CD4-positive, alpha-beta T cell treated with Interleukin-6 for 4 hours (primary cell): ENCODE measurements at places on chromosomes 4 and X.

DNA sequence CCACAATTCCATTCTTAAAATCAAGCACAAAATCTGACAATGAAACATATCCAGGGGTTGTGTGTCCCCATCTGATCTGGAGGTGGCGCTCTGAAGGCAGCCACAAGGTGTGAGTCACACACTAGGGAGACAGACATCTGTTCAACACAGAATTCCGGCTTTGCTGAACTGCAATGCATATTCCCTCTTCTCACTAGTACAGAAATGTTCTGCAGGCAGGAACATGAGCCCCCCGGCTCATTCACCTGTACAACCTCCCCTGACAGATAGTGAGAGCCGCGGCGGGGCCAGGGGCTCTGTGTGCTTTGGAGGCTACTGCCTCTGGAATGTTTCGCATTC, 41.9 kb downstream of the WDR1 start:
- peak; percentile 32 for DNase-seq

DNA sequence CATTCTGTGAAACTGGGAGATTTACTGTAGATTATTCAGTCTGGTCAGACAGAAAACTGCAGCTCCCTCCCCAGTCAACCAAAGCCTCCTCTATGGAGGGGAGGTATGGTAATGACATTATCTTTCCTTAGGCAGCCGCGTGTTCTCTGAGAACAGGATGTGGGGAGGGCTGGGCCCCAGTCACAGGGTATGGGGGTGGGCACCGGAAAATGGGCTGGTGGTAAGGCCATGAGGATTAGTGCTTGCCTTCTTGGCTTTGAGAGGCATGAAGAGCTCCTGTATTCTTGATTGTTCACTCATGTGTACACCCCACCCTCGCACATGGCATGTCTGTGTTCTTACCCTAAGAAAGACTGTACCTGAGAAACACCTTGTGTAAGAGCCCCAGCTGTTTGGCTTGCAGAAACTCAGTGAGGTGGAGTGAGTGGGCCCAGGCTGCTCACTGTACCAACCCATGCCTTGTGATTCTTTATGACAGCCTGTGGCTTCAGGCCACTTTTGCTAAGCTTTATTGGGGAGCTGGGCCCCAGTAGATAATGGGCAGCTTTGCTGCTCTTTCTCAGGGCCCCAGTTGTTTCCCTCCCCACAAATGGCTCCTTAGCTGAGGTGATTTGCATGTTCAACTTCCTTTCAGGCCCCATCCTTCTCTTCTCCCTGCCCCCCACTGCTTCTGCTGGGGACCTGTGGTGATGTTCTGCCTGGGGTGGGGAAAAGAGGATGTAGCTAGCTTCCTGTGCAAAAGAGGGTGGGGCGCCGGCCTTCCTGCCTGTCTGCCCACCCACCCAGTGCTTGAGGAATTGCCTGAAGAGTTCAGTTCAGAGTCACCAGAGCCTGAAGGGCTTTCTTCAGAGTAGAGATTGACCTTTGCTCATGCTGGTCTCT, 30.7 kb downstream of the MSN start:
- peak; percentile 79 for DNase-seq

DNA sequence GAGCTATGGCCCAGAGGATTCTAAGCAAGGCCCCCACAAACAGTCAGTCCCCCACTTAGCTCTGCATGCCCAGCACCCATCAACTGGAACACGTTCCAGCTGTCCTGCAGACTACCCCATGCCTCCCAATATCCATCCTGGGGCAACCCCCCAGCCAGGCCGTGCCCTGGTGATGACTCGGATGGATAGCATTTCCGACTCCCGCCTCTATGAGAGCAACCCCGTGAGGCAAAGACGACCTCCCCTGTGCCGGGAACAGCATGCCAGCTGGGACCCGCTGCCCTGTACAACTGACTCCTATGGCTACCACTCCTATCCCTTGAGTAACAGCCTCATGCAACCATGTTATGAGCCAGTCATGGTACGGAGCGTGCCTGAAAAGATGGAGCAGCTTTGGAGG, 32.0 kb downstream of the LAS1L start:
- no peak for DNase-seq

DNA sequence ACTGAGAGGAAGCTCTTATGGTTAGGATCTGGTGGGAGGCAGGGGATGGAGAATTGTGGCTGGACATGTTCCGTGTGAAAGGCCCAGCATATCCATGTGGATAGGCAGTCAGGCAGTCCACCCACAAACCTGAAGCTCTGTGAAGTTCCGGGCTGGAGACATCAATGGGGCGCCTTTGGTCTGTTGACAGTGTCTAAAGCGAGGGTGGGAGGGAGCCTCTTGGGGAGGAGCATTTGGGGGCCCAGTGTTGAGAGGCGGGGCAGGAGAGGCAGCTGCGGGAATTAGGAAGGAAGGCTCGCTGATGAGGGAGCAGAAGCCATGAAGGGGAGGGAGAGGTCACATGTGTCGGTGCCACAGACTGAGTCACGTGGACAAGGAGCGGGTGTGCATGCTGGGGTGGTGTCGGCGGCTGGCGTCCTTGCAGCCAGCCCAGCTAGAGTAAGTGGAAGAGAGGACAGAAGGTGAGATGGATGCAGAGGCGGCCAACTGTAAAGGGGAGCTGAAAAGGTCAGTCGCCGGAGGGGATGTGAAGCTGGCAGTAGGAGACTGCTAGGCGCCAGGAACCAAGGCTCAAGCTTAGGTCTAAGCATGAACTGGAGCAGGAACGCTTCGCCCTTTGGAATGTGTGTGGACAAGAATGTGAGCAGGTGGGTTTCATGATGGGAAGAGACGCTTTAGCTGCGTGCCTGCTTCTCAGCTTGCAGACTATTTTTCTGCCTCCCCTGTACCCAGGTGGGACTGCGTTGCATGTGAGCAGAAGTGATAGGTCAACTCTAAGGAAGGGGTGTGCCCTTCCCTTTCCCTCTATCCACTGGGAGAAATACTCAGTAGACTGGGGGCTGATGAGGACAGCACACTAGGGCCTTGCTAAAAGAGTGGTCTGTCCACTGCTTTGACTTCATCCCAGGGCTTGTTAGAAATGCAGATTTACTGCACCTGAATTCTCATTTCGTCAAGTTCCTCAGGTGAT, 44.0 kb upstream of the TLR2 start:
- DNase-seq = no peak

- no peak for DNase-seq
Measured at GRCh38 chrX:102985192-102985591, 48.1 kb downstream of the RAB40AL start.

DNA sequence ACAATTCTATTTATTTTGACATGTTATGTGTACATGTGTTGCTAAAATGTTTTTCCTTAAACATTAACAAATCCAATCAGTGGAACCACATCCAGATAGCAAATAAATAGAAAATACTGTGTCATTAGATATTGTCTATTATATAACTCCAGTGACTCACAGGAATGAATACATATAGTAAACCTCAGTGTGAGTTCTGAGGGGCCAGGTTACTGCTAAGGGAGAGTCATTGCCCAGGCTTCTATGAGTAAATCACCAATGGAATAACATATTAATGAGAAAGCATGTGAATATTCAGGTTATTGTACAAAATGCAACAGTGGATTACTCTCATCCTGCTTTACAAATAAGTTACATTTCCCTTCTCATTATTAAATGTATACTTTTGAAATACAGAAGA, 27.2 kb downstream of the TACR3 start:
- no peak for DNase-seq

DNA sequence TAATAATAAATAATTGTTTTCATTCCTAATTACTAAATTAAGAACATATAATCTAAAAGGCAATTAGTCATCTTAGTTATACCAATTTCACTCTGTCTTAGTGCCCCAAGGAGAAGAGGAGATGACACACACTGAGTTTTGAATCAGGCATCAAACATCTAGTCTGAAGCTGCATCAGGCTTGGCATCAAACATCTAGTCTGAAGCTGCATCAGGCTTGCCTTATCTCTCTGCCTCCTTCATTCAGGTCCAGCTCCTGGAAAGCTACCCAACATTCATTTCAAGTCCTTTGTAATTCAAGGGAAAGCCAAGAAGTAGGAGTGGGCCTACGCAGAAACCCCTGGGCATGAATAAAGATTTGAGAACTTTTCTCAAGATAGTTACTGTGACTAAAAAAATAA, 62.2 kb downstream of the SH3RF1 start:
- no peak for DNase-seq

DNA sequence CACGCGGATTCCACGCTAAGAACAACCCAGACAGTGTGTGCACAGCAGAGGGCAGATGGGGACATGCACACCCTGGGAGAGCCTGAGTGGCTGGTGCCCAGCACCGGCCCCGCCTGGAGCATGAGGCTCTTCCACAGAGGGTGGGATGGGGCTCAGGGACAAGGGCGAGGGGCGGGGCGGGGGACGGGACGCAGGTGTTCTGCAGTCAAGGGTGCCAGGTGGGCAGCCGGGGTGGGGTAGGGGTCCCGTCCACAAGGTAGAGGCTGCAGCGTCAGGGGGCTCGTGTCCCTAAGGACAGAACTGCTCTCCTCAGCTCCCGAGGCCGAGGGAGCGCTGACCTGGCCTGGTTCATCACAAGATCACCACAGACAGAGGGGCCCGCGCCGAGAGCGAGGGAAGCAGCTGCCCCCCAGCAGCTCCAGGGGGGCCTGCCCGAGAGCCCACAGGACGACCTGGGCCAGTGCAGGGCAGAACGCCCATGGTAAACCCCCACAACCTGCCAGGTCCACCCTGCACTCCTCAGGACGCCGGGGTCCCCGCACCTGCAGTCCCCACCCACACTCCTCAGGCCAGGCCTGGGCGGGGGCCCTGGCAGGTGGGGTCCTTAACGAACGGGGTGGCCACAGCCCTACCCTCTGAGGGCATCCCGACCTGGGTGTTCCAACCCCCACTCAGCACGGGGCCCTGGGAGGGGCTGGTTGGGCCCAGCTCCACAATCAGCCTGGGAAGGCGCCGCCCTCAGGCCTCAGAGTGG, 26.7 kb downstream of the CTBP1 start:
- no peak for DNase-seq

DNA sequence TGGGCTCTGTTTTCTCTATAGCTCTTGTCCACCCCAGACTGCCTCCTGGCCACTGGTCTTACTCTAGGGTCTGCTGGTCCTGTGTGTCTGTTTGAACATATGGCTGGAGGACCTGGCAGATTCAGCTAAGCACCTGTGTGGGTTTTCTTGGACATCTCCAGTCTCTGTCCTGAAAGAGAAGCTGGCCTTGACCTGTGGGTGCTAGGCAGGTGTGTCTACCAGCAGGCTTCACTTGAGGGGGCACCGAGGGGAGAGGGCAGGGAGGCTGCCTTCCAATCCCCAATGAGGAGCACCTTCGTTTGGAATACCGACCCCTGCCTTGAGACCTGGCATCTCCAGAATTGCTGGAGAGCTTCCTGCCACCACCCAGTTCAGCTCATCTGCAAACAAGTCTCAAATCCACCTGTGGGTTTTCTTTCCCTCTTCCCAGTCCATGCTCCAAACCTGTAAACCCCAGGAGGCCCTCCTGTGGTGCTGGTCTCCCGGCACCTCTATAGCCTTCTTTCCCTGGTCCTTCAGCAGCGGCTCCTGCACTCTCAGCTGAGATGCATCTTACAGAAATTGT, 45.2 kb downstream of the HTRA3 start:
- no peak for DNase-seq

DNA sequence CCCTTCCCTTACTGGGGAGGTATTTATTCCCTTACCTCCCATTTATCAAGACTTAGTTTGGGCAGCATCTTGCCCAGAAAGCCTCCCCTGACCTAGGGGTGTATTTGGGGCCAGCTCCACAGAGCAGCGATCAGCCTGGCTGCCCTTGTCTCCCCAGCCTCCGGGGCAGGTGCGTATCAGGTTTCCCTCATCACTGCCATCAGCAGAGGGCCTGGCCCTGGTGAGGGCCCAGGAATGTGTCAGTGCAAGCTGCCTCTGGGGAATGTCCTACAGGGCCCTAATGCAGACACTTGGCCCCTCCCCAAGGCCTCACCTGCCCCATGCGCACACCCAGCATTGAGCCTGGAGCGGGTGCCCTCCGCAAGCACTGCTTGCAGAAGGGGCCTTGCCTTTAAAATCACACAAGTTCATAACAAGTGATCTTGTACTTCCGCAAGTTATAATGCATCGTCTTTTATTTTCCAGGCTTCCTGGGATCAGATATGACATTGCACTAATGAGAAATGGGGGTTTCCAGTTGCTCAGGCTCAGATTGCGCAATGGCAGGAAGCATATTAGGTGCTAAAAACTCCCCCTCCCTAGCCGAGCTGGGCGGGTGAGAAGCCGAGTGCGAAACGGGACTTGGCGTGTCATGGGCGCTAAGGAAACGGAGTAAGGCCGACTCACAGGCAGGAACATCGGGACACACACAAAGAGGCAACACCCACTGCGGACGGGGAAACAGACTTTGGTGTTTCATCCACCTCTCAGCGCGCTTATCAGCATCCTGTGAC, 25.4 kb upstream of the AFAP1 start:
- DNase-seq = peak; percentile 50

DNA sequence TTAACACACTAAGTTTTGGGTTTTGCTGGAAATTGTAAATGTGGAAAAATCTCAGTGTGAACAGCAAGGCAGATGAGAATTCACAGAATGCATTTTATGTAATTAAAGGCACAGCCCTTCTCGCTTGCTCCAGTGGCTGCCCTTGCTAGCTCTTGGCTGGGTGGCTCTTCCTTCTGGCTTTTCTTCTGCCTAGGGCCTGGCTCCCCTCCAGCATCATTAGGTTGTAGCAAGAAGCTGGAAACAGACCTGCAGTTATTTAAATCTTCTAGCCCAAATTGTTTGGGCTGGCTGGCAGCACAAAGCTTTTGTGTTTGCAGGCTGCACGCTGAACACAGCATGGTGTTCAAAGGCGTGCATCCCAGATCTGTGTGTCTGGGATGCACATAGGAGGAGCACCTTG, 56.5 kb downstream of the LIMCH1 start:
- DNase-seq = no peak

DNA sequence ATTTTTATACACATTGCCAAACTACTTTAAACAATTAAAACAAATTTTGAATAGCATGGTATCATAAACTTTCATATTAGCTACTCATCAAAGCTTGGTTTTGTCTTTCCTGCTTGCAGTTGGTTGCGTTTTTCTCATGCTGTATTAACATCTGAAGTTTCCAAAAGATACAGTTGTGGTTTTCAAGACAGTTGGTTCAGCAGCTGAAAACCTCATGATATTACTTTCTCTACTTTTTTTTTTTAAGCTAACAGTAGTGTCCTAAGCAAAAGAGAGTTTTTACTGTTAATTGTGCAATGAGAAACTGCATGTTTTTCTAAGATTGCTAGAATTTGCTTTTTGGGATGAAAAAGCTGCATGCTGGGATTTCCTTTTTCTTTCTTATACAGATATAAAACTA, 15.2 kb downstream of the RUFY3 start:
- DNase-seq = no peak

GRCh38 chrX:21225643-21226042, 148.6 kb upstream of the CNKSR2 start:
- DNase-seq = no peak

GRCh38 chr4:56986952-56987351, 8.3 kb downstream of the POLR2B start:
- DNase-seq = no peak

DNA sequence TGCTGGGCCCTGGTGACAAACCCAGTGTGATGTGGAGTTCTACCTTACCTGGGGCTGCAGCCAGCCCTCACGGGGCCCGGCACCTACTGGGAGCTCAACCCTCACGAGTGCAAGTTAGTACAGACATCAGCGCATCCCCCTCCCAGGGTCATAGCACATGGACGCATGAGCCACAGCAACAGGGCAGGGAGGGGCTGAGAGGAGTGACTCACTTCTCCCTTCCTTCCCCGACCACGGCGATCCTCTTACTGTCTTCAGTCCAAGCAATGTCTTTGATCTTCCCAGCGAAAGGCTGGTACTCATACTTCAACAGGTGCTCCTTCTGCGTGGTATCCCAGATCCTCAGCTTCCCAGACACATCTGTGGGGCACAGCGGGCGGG, 17.8 kb downstream of the WDR1 start:
- DNase-seq = peak; percentile 62
